ENCODE measurements at places on chromosomes 5 and 9.

GRCh38 chr5:167284222-167284890, 1007.1 kb upstream of the WWC1 start:
- no peak for DNase-seq

DNA sequence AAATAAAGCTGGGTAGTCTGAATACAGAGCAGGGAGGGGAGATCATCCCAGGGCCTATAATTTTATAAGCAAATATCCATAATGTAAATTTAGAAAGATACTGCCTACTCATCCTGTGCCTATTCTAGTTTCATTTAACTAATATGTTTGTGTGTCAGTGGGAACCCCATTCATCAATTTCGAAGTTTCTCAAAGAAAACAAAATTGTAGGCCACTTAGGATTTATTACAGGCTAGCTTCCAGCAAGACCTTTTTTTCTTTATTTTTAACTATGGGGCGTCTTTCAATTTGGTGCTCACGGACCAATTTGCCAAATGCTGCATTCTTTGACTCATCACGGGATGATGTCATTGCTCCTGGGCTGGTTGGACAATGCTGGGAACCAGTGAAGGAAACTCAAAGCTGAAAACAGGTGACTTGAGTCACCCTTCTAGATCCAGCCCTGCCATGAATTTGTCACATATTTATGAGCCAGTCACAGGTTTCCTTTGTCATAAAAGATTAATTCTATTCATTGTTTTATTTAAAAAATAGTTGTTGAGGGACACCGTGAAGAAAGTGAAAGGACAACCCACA, 13.4 kb downstream of the PCSK5 start:
- no peak for DNase-seq

- no peak for DNase-seq
Observed at GRCh38 chr5:137096149-137097103, 402.7 kb downstream of the SPOCK1 start.

DNA sequence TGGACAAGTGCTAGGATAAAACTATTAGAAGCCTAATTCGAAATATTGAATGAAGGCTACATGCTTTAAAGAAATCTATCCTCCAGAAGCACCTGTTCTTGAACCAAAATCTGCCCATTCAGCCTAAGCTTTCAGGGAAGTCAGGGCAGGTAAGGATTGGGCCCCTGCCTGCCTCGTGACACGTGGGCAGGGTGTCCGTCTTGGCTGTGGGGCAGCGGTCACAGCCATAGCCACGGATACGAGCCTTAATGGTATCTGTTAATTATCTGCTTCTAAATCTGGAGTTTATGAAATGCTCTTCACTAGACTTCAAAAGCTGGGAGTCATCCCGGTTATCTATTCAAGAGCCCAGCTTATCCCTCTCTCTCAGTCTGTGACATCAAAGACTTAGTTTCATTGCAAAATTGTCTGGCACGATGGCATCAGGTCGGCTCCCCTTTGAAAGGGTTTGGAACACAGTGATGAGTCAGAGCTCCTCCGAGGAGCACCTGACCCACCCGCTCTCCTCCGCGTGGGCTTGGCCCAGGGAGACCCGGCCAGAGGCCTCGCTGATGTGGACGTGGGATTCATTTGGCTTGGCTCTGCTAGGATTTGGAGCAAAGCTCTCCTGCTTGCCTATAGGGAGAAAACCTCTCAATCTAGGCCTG, 135.9 kb downstream of the MACROH2A1 start:
- no peak for DNase-seq

GRCh38 chr5:30239331-30240022, 954.0 kb upstream of the CDH6 start:
- DNase-seq, result no peak

DNA sequence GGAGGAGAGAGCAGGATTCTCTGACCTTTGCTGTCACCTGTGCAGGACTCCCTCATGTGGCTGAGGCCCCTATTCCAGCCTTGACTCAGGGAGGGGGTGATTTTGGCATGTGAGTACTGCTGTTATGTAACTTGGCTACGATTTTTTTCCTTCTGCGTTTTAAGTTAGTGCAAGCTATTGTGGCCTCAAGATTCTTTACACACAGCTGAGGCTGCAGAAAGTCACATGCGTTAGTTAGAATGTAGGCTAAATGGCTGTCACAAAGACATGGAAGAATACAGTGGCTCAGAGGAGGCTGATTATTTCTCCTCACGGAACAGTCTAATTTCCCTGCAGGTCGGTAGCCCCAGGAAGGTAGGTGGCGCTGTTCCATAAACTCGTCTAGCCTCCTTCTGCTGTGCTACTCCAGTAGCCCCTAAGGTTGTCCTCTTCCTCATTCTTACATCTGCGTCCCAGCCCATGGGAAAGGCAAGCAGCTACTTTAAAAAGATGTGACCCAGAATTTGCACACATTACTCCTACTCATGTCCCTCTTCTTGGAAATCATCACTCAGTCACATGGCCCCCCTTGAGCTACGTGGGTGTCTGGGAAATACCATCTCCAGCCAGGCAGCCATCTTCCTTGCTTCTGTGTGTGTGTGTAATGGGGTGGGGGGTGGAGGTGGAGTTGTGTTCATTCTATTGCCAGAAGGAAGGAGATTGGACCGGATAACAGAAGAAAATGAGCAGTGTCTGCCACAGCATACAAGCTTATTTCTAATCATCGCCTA, 486.6 kb downstream of the CCDC171 start:
- DNase-seq, result no peak

DNA sequence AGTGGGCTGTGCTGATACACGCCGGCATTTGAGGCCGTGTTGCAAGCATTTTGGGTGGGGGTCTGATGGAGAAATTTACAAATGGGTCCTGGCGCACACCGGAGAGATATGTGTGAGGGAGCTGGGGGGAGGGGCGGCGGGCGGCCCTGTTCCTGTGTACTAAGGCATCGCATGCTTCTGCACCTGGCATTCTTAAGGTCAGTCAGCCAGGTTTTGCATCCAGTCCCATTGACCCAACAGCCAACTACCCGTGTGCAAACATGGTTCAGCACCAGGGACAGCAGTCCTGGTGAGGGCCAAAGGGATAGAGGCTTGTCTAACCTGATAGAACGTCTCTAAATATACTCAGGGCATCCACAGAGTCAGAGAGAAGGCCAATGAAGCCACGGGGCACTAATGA, 839 bp downstream of the GABRG2 start:
- DNase-seq, result no peak

DNA sequence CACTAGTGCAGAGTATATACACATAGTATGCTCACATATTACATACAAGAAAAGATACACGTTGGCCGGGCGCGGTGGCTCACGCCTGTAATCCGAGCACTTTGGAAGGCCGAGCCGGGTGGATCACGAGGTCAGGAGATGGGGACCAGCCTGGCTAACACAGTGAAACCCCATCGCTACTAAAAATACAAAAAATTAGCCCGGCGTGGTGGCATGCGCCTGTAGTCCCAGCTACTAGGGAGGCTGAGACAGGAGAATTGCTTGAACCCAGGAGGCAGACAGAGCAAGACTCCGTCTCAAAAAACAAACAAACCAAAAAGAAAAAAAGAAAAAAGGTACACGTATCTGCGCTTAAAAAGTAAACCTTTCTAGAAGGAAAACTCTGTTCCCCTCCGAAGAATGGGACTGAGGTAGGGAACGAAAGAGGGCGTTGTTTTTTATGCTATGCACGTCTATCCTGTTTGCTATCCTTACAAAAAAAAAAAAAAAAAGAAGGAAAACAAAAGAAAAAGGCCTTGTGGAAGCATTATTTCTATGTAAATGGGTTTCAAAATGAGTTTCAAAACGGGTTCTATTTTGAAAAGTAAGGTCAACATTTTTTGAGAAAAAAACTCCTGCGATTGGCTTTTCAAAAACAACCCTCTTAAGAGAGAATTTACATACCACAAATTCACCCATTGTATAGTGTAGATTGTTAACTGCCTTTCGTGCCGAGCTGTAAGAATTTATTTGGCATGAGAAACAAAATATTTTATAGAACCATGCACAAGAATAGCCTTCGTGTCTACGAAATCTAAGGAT, 1.2 kb downstream of the AK3 start:
- DNase-seq, result no peak

DNA sequence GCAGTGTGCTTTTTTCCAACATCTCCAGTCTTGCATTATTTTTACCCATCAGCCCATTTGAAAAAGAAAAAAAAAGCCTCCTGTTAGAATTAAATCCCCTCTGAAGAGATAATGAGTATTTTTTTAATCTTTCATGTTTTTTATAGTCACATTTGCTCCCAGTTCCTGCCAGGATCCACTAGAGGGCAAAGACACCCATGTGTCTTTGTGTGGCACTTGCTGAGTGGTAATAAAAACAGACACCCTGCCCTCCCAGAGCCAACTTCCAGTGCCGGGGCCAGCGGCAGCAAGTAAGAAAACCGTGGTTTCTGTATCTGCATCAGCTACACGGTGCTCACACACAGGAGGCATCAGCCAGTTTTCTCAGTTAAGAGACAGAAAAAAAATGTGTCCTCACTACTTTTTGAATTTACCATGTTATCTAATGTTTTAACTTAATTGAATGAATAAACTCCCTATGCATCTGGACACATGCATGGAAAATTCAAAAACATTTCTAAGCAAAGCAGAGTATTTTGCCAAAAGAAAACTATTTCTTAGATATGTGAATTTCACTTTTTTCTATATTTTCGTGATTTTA, 70.2 kb upstream of the PLEKHG4B start:
- DNase-seq, result no peak

DNA sequence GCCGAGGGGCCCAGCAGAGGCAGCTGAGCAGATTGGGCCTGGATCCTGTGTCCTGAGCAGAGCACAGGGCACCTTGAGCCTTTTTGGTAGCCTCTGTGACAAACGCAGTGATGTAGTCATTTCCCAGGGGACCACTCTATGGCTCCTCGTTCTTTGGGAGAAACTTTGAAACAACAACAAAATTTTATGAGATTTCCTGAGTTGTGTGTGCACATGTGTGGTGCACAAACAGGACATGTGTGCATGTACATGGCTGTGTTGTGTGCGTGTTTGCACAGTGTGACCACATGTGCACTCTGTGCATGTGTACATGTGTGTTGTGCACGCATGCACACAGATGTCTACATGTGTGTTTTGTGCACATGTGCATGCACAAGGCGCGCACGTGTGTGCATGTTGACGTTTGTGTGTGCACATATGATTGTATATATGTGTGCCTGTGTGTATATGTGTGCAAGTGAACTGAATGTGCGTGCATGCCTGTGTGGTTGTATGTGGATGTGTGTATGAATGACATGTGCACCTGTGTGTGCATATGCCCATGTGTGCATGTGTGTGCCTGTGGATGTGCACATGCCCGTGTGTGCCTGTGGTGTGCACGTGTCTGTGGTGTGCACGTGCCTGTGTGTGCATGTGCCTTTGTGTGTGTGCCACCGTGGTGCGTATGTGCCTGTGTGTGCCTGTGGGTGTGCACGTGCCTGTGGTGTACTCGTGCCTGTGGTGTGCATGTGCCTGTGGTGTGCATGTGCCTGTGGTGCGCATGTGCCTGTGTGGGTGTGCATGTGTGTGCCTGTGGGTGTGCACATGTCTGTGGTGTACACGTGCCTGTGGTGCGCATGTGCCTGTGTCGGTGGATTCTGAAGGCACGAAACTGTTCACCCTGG, 221.6 kb downstream of the CACNA1B start:
- no peak for DNase-seq

DNA sequence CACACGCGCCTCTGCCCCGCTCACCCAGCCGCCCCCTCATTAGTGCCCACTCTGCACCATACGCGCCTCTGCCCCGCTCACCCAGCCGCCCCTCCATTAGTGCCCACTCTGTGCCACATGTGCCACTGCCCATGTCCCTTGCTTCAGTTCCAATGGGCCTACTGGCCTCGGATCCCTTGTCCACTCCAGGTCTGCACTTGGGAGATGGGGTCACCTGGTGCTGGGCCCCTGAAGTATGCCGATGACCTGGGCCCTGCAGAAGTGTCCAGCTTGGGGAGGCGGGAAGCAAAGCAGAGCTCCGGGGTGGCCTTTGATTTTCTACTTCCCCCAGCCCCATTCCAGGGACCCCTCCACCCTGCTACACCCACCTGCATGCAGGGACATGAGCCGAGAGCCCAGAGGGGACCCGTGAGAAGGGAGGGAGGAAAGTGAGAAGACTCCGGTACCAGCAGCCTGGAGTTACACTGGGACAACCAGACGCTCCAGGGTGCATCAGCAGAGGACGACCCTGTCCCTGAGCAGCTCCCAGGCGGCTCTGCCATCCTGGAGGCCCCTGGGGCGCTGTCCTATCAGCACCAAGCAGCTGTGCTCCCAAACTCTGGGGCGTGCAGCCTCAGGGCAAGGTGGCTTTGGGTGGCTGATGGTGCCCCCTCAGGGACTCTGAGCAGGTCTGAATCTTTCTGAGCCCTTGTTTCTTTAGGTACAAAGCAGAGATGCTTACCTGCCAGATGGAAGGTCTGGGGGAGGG, 140.8 kb downstream of the RXRA start:
- DNase-seq, result no peak

- no peak for DNase-seq
Observed at GRCh38 chr5:135821061-135821801, 13.2 kb upstream of the SLC25A48 start.

- no peak for DNase-seq
Observed at GRCh38 chr5:132389585-132390286, 20.2 kb downstream of the SLC22A5 start.

- DNase-seq, result no peak
Observed at GRCh38 chr9:113995963-113996362, 82.1 kb downstream of the AMBP start.

GRCh38 chr9:88993327-88993726, 2.1 kb downstream of the S1PR3 start:
- DNase-seq, result no peak

DNA sequence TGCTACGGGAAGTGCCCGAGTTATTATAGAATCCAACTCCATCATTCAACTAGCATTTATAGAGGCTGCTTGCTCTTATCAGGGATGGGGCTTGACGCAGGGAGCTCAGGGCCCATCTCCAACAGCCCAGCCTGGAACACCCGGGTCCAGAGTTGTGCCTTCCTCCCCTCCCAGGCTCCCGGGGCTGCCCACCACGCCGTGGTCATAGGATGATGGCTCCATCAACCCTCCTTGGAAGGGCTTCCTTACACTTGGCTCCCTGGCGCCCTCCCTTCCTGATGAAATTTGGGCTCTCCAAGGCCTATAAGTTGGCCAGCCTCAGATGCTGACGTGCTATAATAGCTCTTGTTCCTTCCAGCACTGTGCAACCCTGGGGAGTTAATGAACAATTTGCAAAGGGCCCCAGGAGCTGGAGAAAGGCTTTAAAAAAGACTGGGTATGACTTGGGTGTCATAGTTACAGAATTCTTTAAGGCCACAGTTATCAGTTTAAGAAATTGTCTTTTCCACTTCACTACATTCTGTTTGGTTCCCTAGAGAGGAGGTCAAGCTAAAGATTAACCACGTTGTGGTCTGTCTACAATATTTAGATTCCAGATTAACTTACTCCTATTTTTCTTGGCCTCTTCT, 42.5 kb upstream of the GADD45G start:
- DNase-seq, result no peak

- no peak for DNase-seq
Observed at GRCh38 chr5:155957884-155958283, 369.1 kb upstream of the SGCD start.

Measured in stimulated activated CD8-positive, alpha-beta memory T cell treated with anti-CD3 and anti-CD28 coated beads, Interleukin-2, amount 100 ng/mL, for 1 hour (primary cell).